ENCODE measurements at places on chromosomes 7 and 10.
A peak's percentile ranks its signal among the peaks of the same experiment; 100 is the strongest.

DNA sequence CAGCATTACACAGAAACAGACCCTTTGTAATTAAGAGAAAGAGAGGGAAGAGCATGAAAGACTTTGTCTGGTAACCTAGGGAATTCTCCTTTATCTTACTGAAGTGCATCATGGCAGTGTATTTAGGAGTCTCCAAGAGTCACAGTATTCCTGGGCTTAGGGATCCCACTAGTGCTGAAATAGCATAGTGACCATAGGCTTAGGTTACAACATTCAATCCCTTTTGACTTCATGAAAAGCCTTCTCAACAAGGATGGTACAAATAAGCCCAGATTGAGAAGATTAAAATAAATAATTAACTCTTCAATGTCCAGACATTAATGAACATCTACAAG, 76.5 kb downstream of the SNX13 start:
- DNase-seq = no peak

GRCh38 chr7:28318101-28318762, 94.1 kb upstream of the CREB5 start:
- no peak for DNase-seq

DNA sequence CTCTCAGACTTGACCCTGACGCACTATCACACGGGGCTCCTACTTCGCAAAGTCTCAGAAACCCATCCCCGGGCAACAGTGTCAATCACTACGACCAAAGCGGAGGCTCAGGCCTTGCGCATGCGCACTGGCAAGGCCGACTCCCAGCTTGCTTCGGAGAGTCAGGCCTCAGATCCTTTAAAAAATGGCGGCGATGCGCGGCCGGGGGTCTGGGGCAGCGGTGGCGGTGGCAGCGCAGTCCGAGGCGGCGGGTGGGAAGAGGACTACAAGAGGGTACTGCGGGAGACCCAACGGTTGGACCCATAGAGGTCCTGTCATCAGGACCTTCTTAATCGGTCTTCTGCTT, 196.9 kb downstream of the ZNF716 start:
- no peak for DNase-seq

DNA sequence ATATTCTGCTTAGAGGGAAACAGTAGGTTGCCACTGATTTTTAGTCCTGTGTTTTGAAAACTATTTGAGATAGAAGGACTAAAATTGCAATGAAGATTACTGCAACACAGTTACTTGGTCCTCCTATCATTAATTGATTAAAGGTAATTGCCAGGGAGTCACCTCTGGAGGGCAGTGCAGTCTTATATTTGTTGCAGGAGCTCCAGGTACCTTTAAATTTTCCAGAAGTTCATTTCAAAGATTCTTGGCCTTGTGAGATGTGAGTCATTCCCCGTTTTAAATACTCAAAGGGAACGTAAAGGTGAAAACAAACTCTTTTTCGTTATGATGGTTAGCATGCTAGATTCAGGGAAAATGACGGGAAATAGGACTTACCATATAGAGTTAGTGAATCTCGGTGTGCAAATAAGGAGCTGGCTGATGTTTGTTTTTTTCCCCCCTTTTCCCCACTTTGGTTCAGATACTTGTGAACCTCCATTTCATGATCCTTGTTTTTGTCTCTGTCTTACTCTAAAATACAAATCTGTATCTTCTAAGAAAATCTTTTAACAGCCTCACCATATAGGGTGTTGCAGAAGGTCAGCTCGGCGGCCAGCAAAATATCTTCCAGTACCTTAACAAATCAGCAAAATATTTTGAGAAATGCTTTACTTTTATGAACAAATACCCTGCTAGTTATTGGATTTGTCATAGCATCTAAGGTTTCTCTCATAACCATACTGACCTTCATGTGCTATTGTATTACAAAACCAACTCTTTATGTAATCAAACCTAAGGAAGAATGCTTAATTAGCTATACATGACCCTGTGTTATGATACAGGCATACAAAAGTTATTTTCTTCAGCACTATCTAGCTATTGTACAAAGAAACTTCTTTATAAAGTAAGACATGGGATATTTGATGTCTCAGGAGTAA, 143.0 kb upstream of the HDAC9 start:
- DNase-seq = peak; percentile 88

- DNase-seq = no peak
These were observed 167.1 kb upstream of the ZMIZ1 start for GRCh38 chr10:78901694-78902093.

- no peak for DNase-seq
These were observed 103.7 kb downstream of the MACC1 start for GRCh38 chr7:20113427-20114027.

DNA sequence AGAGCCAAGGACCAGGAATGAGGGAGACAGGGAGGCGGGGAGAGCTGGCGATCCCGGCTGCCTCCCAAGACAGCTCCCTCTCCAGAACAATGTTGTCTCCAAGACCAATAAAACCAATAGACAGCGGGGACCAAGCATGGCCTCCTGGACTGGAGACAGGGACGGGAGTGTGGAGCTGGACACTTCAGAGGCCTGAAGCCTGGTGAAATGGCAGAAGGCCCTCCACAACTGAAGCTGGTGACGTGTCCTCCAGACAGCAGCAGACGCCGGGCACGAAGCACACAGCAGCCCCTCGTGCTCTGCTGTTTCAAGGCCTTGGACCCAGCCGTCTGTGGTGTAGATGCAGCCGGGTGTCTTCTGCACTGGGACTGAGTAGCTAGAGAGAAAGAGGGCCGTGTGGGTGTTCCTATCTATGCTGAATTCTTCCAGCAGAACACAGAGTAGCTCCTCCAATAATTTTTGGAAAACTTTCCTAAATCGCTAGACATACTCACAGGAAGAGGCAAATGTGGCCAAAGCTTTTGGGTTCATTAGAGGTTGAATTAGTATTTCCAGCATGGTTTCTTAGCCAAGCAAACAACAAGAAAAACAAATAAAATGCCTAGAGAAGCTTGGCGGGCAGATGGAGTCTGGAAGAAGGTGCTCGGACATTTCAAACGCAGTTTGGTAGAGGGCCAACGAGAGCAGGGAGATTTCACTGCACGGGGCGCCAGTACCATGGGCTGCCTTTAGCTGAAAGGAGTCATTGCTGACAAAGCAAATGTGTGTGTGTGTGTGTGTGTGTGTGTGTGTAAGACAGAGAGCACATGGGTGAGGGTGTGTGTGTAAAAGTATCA, 570.4 kb downstream of the TCERG1L start:
- no peak for DNase-seq

DNA sequence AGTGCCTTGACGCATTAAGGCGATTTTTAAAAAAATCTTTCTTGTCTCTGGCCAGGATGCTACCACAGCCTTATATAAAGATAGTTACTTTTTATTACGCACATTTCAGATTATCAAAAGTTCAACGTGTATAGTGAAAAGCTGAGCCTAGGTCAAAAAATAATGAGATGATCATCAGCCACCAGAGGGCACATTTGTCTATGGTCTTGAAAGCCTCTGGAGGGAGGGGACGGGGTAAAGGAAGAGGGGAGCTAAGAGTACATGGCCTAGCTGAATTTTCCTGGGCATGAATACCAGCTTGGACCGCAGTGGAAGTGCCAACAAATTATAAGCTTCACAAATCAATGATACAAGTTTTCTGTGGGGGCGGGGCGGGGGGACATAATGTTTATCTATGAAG, 285.9 kb upstream of the SMIM30 start:
- no peak for DNase-seq

DNA sequence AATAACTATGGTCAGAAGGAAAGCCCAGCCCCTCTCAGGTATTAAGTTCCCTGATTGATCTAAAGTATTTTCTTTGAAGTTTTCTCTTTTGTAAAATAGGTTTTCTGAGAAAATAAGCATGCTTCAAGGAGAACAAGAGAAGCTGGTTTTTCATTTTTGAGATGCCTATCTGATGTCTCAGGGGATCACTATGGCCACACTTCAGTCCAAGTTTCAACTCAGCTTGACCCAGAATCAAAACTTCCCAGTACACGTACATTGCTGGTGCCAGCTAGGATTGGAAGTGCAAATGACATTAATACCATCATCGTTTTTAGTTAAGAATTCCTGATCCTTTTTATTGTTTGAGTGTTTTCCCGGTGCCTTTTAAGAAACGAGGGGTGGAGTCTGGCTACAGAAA, 7.2 kb downstream of the ITIH5 start:
- no peak for DNase-seq

DNA sequence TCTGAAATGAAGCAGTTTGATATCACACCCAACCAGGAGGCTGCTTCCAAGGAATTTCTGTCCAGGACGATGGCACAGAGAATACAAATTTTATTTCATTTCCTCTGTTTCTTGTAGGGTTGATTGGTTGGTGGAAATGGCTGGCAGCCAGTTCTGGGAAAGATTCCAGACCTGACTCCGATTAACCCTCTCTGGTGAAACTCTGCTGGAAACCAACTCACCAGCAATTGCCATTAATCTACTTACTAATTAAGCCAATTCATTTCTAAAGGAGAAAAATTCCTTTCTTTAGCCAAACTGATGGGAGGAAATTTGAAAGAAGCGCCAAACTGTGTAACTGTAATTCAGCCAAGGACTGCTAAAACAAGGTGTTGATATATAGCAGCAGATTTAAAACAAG, 10.7 kb downstream of the PTF1A start:
- no peak for DNase-seq

DNA sequence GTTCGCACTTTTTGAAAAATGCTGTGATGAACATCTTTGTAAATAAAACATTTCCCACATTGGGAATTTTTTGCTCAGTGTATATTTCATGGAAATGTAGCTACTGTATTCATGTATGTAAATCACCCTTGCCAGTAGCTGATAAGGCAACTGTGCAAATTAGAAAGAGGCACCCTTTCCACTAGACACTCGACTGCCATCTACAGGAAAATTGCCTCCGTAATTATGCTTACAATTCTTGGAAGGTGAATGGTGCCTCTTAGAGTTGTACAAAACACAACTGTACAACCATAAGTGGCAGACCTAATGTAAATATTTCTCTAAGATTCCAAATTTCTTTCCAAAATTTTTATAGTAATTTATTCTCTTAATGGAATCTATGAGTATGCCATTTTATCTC, 491.7 kb downstream of the CCSER2 start:
- DNase-seq = peak; percentile 15

- DNase-seq = no peak
These were observed 108.3 kb upstream of the ABCB5 start for GRCh38 chr7:20507157-20507556.

- no peak for DNase-seq
These were observed 22.5 kb upstream of the UBE2H start for GRCh38 chr7:129975309-129975708.

DNA sequence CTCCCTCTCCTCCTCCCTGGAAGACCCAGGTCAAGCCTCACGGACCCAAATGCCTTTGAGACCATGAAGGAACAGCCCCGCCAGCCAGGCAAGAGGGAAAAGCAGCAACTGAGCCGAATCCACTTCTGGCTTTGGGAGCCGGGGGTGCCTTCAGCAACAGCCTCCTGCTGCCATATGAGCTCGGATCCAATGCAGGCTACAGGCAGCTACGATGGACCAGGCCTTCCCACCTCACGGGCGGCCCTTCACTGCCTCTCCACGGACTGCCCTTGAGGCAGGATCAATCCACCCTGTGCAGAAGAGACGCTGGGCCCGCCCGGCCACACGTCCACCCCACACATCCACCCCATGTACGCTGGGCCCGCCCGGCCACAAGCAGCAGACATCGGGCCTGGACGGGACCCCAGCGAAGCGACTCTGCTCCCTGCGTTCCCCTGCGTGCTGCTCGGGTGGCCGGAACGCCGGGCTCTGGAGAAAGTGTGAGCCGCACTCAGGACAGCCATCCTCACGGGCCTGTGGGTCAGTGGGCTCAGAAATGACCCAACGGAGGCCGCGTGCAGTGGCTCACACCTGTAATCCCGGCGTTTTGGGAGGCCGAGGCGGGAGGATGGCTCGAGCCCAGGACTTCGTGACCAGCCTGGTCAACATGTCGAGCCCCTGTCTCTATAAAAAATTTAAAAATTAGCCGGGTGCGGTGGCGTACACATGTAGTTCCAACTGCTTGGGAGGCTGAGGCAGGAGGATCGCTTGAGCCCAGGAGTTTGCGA, 82.0 kb downstream of the FOXL3 start:
- no peak for DNase-seq

DNA sequence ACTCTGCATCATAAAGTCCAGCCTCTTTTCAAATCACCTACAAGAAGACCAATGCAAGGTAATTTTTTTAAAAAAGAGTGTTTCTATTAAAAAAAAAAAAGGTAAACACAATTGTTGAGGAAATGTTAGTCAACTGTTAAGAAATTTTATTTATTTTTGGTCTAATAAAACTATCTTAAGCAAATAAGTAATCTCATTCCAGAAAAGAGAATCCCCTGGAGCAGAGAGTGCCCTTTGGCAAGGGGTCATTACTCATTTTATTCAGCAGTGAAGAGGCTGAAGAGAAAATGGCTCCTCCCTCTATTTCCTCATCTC, 63.4 kb upstream of the GSDME start:
- DNase-seq = peak; percentile 40

DNA sequence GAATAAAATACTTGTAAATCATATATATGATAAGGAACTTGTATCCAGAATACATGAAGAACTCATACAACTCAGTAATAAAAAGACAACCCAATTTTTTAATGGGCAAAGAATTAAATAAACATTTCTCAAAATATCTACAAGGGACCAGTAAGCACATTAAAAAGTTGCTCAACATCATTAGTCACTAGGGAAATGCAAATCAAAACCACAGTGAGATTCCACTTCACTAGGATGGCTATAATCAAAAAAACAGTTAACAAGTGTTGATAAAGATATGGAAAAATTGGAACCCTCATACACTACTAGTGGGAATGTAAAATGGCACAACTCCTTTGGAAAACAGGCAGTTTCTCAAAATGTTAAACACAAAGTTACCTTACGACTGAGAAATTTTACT, 40.3 kb upstream of the YAE1 start:
- no peak for DNase-seq

DNA sequence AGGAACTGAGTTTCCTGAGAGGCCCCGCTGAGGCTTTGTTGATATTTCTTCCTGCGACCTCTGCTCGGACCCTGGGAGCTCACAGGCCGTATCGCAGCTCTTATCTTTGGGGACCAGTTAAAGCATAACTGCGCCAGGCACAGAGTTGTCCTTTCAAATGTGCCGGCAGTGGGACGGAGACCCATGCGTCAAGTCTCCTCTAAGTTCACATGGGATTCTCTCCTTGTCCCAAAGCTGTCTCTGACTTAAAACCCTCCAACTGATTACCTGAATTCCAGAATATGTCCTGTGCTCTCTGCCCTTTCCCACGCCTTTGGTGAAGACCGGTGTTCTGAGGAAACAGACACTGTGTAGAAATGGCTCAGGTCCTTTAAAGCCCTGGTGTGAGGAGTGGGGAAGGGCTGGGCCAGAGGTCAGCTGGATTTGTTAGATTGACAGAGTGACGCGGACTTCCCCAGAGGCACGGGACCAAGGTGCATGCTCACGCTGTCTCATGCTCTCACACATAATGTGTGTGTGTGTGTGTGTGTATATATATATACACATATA, 169.8 kb downstream of the EGFR start:
- DNase-seq = no peak

- DNase-seq = no peak
These were observed 34.5 kb upstream of the FRMD4A start for GRCh38 chr10:14365266-14365665.

Measured in HAP-1 (cell line).